ENCODE measurements at places on chromosomes 2 and 18. TPM values are rescaled to one million over a fixed set of nuclear protein-coding genes. Genes with fewer than 3 reads are reported as not detected.

GRCh38 chr2:159088906-159089305 lies 120.5 kb downstream of the TANC1 start:
- no peak for DNase-seq

GRCh38 chr2:209771474-209772289 lies at the start of gene UNC80:
Gene UNC80 (plus strand): TSS chr2:209771832. CDS start chr2:209772073, 241 bp downstream.
- no peak for DNase-seq

Gene POTEE
- 0.20 TPM for total RNA-seq

- no peak for DNase-seq
These were observed 33.6 kb upstream of the ODC1 start for GRCh38 chr2:10481666-10482157.

DNA sequence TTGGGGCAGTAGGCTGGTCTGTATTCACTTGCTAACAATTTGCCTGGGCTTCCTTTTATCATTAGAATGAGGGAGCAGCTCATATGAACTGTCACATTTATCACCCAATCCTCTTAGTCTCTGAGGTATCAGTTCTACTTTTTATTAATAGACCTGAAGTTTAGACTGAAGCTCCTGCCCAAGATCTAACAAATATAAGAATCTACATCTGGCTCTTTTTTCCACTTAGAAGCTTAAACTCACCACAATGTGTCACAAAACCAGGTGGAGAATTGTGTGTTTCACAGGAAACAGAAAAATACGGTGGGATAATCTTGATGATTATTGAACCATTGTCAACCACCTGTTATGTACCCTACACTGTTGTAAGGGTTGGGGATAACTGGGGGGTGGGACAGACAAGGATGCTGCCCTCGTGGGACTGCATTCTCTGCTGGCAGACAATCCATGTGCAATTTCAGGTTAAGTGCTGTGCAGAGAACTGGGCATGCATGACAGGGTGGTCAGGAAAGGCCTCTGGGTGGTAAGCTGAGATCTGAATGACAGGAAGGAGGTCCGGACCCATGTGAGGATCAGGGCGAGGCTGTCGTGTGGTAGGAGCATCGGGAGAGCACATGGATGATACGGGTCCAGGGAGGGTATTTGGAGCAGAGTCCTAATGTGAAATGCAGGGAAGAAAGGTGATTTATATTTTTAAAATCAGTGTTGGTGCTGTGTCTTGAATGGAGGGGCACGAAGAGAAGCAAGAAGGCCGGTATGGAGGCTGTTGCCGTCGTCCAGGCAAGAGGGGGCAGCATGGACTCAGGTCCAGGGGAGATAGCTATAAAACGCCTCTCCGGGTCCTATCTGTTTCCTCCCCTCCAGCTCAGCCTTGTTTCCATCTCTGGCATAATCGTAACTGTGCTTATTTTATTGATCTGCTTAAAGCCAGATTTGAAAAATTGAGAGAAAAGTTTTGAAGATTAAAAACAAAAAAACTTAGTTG lies 17.6 kb downstream of the MYL12B start:
- no peak for DNase-seq

DNA sequence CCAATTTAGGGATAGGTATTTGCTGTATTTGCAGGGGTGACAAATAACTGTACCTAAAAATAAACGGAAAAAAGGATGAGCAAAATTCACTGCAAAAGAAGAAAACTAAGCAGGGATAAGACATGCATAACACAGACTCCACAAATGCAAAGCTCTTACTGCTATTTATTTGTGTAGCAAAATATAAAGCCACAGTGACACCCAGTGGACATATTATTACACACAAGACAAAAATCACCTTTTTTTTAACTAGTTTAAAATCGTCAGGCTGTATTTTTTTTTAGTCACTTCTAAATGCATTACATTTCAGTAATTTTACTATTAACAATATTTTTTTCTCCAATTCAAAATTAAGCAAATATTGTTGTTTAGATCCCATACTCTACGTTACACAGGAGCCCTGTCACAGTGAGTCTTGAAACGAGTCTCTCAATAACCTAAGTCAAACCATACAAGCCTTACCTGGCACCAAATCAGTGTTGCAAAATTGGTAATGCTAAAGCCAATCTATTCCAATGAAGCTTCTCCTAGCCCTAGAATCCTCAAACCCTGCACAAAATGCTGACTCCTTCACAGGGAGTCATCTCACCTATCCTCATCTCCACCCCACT lies 23.7 kb downstream of the METTL4 start:
- no peak for DNase-seq
